Naive B cell (primary cell): ENCODE measurements at places on chromosomes 3 and 15. TPM values are rescaled to one million over a fixed set of nuclear protein-coding genes. Genes with fewer than 3 reads are reported as not detected.

Gene BTD
- 10.9 TPM for polyA plus RNA-seq

Gene NANOGP8
- polyA plus RNA-seq, result not detected

GRCh38 chr3:179464323-179465092, 13.2 kb upstream of the GNB4 start:
- no peak for DNase-seq

DNA sequence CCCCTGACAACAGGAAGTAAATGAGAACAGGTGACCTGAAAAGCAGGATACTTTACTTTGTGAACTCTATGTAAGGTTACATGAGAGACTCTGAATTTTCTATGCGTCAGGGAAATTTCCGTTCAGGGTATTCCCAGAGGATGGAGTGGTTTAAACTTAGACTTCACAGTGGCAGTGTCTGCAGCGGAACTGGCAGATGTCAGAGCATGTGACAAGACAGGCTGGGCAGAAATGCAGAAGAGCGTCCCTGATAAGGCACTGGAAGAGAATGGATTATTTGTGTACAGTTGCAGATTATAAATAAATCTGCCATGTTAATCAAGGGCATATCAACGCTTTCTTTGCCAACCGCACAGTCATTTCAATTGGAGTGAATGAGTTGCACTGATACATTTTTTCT, 598.4 kb upstream of the ZNF717 start:
- DNase-seq, result no peak

DNA sequence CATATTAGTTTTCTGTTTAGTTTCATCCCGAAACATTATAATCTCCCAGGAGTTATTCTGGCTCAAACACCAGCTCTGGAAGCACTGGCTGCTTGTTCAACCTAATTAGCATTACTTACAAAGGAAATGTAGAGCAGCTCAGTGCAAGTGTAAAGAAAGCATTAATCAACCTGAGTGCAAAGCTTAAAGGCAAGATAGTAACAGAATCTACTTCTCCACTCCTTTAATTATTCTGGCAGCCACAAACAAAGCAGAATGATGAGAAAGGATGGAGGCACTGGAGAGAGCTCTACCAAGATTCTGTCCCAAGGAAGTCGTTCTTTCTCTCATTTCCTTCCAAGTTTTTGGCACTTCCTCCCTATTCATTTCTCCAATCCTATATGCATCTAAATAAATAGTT, 1384.0 kb downstream of the ZPLD1 start:
- DNase-seq, result no peak

Gene GRK7
- polyA plus RNA-seq, result not detected
